ENCODE measurements at places on chromosomes 3 and 15.

DNA sequence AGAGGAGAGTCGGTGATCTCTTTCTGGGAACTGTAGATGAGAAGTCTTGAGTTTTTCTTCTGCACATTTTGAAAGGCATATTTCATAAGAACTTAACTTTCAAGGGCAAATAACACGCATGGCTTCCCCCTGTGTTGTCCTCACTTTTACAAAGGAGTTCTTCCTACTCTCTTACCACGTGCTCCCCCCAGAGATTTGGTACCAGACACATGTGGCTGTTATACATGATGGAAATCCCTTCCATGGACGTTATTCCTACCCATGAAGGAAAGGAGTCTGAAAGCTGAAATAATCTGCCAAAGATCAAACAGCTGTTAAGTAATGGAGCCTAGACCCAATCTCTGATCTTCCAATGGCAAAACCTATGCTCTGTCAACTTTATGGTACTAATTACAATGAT lies 4.4 kb downstream of the IL5RA start:
- no peak for DNase-seq

DNA sequence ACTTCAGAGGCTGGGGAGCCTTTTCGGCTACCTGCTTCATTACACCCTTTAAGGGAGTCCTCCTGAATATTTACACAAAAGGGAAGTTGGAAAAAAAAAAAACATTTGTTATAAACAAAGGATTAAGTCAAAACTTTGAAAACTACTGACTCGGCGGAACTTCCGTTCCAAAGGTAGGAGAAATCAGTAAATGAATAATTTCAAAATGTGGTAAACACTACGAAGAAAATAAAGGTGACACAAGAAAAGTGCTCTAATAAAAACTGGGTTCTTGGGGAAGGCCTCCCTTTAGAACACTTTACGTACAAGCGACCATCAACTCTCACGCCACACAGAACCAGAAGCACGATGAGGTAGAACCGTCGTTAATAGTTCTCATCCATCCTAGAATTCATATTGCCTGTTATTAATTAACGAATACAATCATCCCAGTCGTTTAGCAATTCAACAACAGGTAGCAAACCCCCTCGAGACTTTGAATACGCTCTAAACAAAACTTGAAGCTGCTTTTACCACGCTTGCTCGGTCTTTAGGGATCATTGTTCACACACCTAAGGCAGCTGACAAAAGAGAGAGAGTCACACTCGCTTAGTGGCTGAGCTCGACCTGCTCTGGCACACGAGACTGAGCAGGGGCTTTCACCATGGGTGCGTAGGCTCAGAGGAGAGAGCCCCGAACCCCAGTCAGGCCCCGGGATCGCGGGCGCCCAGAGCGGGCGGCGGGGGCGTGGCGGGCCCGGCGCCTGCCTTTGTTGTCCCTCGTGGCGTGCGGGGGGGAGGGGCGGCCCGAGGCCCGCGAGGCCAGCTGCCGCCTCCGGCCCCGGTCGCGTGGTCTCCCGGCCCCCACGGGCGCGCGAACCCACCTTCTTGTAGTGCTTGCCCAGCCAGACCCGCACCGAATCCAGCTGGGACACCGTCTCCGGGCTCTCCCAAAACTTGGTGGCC lies 680 bp downstream of the SMARCC1 start:
- DNase-seq: peak; percentile 64

DNA sequence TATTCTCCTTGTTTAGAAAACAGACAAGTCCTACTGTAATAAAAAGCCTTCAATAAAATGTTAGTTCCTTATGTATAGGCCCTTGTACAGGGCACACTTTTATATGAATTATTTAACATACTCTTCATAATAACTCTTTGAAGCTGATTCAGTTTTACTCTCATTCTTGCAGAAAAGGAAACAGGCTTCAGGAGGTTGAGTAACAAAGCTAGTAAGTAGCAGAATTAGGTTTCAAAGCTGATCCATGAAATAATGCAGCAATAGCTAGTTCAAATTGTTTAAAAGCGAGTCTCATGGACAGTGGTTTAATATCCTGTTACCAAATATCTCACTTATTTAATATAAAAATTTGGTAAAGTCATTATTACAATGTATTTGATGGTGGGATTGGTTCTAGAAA lies 25.0 kb downstream of the TCF12 start:
- no peak for DNase-seq

- DNase-seq: peak; percentile 97
Observed at GRCh38 chr3:172142051-172142863, 102.9 kb downstream of the FNDC3B start.

DNA sequence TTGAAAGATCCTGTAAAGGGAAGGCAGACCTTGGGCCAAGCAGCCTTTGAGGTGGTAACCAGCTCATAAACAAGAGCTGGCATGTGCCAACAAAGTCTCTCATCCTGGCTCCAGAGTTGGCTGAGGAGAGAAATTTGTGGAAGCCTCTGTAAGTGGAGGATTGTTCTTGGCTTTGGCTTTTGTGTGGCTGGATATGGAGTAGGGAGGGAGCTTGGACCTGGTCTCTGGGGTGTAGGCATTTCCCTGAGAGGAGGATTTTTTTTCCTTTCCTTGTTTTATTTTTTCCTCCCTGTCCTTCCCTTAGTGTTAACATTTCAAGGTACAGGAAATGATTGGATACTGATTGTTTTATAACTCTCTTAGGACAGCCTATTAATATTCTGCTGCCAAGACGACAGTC lies 60.8 kb downstream of the ZNF609 start:
- DNase-seq: no peak

DNA sequence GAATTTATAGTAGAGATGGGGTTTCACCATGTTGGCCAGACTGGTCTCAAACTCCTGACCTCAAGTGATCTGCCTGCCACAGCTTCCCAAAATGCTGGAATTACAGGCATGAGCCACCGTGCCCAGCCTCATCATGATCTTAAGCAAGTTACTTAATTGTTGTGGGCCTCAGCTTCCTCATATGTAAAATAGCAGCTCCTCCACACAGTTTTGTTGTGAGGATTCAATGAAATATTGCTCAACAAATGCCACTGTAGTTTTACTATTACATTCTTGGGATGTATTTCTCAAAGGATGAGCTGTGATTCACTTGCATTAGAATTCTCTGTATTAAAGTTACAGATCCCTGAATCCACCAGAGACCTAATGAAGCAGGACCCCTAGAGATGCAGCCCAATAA lies 168.8 kb downstream of the ADAMTS9 start:
- DNase-seq: peak; percentile 40

DNA sequence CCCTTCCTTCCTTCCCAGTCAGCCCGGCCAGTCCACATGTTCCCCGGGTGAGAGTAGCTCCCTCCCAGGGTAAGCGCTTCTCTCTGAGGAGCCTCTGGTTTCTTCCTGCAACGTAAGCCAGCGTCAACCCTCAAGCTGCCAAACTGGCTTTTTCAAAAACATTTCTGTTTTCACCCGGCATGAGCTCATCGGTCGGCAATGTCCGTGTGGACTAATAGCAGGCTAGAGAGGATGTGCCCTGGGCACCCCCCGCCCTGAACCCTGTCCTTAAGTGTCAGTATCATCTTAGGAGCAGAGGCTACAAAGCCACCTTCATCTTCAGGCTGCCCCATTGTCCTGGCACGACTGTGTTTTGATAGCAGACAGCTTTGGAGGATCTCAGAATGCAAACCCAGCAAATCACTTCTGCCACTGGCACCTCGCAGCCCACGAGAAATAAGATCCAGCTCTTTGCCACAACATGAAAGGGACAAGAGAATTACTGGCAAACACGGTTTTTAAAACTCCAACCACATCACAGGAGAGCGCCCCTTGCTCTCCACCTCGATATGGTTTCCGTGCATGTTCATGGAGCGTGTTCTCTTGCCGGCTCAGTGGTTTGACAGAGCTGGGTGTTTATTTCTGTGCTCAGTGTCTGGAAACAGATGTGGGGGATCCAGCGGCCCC lies 9.9 kb downstream of the ALDH1A3 start:
- peak; percentile 38 for DNase-seq

Measured in mesenchymal stem cell (in vitro differentiated cells and primary cell).